D341Med (cell line): ENCODE measurements at places on chromosomes 3 and 15.

DNA sequence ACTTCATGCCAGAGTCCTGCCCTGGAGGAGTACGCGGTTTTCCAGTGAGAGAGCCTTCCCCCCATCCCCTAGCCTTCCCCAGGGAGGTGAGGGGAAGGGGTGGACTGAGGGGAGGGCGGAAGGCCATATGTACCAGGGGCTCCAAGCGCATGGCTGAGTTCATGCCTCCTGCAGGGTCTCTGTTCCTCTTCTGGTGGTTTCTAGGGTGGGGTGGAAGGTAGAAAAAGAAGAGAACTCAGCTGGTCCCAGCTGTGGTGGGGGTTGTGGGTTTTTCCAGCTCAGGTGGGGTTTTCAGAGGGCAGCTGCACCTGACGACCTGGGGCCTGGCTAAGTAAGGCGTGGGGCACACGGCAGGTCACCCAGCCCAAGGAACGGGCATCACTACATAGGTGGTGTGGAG, 10.7 kb upstream of the IQSEC1 start:
- no peak for DNase-seq

DNA sequence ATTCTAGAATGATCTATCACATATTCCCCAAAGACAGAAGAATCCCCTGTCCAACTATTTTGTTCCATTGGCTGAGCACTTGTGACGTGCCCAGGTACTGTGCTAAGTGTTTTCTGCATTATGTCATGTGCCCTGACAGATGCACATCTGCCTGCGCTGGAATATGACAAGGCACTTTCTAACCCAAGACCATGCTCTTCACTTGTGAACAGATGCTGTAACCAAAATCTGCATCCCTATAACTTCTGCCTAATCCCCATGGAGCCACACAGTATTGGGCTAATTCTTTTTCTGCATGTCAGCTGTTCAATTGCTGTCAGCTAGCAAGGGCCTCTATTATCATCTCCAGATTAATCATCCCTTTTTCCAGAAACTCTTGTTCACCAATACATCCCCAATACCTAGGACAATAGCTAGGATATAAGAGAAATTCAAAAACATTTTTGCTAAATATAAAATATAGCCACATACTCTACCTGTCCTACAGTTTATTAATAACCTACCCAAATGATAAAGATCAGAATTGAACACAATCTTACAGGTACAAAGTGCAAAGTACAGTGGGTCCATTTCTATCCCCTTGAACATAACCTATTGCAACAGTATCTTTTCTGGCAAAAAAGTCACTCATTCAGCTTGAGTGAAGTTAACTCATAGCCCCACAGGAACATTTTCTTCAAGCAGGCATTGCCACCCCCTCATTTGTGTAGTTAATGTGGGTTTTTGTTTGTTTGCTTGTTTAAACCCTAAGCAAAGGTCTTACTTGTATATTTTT, 109.4 kb upstream of the LRRN1 start:
- DNase-seq: no peak

DNA sequence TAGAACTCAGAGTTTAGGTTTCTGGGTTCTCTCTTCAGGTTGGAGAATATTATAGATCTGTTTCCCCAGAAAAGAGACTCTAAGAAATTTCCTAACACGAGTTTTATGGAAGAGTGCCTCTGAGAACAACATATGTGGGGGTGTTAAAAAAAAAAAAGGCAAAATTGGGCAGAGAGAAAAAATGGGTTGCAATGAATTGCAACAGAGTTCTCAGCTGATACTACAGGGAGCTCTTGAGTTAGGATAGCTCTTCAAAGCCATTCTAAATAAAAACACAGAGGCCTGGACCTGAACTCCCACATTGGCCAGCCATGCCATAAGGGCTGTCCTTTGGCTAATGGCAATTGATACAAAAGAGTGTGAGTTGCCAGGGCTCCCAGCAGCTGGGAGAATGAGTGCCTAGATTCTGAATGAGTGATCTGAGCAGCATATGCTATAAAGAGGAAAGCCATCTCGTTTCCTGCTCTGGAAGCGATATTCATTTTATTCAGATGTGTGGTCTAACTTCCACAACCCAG, 20.1 kb upstream of the UBE2E2 start:
- no peak for DNase-seq

- no peak for DNase-seq
Measured at GRCh38 chr3:158572766-158573060, 1.7 kb downstream of the MLF1 start.

GRCh38 chr3:137998121-137999042, 11.6 kb upstream of the CLDN18 start:
- no peak for DNase-seq

GRCh38 chr3:29695201-29695600, 414.3 kb downstream of the RBMS3 start:
- no peak for DNase-seq
